CD4-positive, alpha-beta T cell treated with Interleukin-4 for 1 hour (primary cell): ENCODE measurements at places on chromosomes 11 and 22.
A peak's percentile ranks its signal among the peaks of the same experiment; 100 is the strongest.

- DNase-seq: no peak
Observed at GRCh38 chr22:36107436-36107835, 53.1 kb downstream of the APOL3 start.

- no peak for DNase-seq
Observed at GRCh38 chr22:39703091-39703490, 132.5 kb downstream of the CACNA1I start.

- no peak for DNase-seq
Observed at GRCh38 chr22:23570681-23571080, 9.4 kb downstream of the IGLL1 start.

DNA sequence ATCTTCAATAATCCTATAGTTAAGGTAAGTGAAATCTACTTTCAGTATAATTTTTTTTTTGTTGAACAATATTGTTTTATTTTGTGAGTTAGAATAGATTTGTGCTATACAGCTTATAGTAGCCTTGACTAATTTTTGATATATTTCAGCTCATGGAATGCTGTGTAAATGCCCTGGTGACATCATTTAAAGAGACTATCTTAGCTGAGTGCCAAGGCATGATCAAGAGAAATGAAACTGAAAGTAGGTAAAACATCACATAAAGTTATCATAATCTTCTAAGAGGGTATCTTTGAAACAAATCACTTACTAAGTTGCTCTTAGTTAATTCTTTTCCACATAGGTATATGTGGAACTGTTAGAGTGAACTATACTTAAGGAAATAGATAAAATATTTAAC lies 51.4 kb upstream of the ACAT1 start:
- peak; percentile 57 for DNase-seq

DNA sequence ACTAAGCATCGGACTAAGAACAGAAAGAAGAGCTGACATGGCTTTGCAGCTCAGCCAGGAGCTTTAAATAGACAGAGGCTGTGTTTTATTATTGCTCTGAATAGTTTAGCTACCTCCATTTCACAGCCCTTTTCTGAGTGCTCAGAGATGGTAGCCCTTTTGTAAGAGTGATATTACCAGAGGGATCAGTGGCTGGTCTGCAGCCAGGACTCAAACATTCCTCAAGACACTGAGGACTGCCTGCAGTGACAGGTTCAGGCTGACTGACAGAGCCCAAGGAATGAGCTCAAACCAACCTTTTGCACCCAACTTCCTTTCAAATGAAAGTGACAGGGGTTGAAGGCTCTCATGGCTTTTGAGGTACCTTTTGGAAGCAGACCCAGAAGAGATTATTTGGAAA lies 189.0 kb downstream of the DDX10 start:
- DNase-seq: no peak

DNA sequence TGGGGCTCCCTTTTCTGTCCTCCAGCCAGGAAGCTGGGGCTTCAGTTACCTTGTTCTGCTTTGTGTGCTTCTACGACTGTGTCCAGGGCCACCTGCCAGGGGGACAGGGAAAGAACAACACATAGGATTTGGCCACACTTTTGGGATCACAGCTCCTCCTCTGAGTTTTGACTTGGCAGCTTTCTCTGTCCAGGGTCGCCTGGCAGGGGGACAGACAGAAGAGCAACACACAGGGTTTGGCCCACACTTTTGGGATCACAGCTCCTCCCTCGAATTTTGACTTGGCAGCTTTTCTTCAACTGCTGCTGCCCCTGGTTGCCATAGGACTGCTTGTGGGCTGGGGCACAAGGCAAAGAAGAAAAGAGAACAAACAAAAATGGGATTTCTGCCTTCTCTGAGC lies 19.1 kb downstream of the INCENP start:
- DNase-seq: no peak

- no peak for DNase-seq
Observed at GRCh38 chr11:111966678-111967077, 29.5 kb downstream of the DIXDC1 start.

- DNase-seq: no peak
Observed at GRCh38 chr22:42327462-42328129, 57.1 kb upstream of the TCF20 start.

GRCh38 chr22:17773606-17774205 lies 563 bp downstream of the BID start:
- DNase-seq: peak; percentile 70

- DNase-seq: no peak
Observed at GRCh38 chr22:28328756-28329155, 350.9 kb downstream of the TTC28 start.

DNA sequence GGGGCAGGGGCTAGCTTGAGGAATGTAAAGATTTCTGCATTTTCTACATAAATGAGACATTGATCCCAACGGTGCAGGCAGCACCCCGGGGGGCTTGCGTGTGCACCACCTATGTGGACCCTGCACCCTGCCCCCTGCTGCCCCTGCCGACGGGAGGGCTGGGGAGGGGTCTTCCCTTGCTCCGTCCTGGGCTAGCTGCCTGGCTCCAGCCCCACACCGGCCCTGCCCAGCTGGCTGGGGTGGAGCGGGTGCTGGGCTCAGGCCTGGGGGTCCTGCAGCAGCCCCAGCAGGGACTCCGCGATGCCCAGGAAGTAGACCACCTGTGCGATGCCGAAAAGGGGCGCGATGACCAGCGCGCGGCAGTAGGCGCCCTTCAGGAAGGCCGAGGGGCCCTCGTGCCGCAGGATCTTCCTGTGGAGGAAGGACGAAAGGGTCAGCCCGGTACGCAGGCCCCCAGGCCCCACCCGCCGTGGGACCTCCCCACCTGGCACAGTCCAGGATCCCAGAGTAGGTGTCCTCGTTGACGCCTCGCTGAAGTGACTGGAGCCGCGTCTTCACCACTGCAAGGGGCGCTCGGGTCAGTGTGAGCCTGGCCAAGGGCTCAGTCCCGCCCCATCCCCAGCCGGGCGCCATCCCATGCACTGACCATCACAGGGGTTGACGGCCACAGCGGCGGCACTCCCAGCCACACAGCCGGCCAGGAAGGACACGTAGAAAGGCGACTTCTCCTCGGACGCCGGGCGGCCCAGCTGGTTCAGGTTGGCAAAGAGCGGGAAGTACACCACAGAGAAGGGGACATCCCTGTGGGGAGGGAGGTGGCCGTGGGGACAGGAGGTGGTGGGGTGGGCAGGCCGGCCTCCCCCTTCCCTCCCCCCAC lies 2.0 kb upstream of the CEND1 start:
- no peak for DNase-seq

DNA sequence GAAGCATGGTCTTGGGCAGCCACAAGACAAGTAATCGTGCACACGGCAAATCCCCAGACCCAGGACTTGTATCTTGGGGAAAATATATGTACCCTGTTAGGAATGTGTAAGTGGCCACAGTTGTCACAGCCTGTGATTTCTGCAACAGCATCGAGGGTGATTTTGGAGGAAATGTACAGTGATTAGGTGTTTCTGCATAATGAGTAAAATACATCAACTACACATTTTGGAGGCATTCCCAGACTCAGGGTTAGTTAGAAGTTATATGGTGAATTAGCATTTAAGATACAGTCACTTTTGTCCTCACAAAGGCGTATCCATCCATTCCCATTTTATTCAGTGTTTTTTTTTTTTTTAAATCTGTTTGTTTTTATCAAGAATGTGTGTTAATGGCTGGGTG lies 28.4 kb downstream of the SUSD2 start:
- no peak for DNase-seq

- no peak for DNase-seq
Observed at GRCh38 chr11:103070142-103070541, 21.8 kb downstream of the DCUN1D5 start.

GRCh38 chr22:37979782-37980181 lies 4.6 kb downstream of the SOX10 start:
- DNase-seq: no peak

DNA sequence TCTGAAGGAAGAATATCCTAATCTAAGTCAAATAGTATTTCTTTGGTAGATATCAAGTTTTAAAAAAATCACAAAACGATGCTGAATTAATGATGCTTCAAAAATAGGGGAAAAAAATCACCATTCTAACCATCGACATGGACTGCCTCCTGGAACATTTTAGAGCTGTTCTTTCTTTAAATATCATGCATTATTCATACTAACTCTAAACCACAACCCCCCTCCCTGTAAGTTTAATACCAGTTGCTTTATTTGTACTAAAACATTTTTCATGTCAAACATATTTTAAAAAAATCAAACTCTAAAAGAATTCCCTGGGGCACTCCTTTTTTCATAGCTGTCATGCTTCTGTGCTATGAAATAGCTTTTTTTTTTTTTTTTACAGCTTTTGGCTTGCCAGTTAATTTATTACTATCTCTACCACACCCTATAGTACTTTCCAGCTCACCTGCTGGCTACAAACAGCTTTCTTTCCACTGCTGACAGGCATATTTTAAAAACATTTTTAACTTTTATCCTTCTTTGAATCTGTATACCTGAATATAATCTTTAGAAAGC lies 256.9 kb downstream of the SOX6 start:
- DNase-seq: no peak

- no peak for DNase-seq
Observed at GRCh38 chr11:69699213-69699612, 4.6 kb downstream of the FGF19 start.

DNA sequence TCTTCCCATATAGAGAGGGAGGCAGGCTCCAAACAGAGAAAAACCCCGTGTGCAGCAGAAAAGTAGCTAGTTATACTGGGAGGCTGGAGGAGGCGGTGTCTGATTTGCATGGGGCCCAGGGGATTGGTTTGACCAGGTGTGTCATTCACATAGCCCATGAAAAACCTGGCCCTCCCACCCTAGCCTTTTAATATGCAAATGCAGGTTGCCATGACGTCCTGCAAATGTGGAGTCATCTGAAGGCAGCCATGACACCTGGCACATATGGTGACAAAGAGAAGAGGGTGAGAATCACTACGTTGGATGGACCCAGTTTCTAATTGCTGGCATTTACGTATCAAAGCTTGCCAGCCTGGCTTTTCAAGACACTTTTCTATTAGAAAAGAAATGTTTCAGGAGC lies 57.8 kb downstream of the FAM181B start:
- DNase-seq: no peak

DNA sequence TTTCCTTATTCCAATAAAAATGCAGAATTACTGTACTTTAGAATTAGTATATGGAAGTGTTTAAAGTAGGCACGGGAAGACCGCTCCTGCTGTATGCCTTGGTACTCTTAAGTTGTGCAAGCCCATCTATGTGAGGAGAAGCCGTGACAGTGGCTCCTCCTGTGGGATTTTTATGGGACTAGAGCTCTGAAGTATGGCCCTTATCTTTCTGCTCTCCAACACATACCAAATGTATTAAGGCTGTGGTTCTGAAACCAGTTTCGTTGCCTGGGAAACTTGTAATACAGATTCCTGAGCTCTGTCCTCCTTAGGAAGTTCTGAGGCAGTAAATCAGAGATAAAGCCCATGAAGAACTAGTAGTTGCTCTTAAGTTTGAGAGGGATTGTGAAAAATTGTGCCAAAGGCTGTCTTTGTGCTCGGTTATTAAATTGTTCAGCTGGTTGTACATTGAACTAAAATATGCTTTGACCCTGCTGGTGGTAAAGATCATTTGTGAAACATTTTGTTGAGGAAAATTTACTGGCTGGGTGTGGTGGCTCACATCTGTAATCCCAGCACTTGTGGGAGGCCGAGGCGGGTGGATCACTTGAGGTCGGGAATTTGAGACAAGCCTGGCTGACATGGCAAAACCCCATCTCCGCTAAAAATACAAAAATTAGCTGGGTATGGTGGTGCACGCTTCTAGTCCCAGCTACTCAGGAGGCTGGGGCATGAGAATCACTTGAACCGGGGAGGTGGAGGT lies 29.3 kb downstream of the RTN3 start:
- DNase-seq: no peak

- no peak for DNase-seq
Observed at GRCh38 chr22:29393019-29393608, 4.7 kb upstream of the AP1B1 start.

GRCh38 chr11:17391493-17392355 lies 3.3 kb upstream of the KCNJ11 start:
- DNase-seq: no peak

DNA sequence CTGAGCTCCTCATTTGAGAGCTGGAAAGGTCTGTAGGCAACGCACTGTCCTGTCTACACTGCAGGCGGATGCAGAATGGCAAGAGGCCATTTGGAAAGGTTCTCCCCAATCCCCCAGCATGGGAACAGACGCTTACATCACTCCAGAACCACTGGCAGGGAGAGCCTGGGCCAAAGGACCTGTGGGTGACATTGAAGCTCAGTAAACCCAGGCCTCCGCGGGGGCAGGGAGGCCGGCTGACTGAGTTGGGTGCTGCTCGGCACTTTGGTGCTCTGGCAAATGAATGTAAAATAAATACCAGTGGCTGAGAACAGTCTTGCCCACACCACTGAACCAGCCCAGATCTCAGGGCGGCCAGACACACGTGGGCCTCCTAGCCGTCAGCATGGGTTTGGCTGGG lies 22.4 kb downstream of the TOM1 start:
- DNase-seq: no peak
